ENCODE measurements at places on chromosomes 3 and 15.

- no peak for DNase-seq
Observed at GRCh38 chr3:122875547-122876127, 80.8 kb downstream of the SLC49A4 start.

- DNase-seq, result peak; percentile 45
Observed at GRCh38 chr3:53794597-53794996, 51.6 kb downstream of the CHDH start.

- no peak for DNase-seq
Observed at GRCh38 chr15:88797663-88798339, 5.4 kb upstream of the ACAN start.

DNA sequence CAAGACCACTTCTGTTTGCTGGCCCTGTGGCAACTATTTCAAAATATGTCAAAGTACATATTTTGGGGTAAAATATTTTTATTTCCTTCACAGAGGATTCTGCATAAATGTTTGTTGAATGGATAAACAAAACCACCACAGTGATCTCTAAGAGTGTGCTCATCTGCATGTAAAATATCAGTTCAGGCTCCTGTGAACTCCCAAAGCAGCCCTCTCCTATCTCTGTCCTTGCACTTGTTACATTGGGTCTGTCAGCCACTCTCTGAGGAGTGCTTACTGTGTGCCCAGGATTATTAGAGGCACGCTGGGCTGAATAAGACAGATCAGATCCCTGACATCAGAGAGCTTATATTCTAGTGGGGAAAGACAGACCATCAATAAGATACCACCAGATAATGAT lies 27.1 kb downstream of the IQCH start:
- DNase-seq, result no peak

DNA sequence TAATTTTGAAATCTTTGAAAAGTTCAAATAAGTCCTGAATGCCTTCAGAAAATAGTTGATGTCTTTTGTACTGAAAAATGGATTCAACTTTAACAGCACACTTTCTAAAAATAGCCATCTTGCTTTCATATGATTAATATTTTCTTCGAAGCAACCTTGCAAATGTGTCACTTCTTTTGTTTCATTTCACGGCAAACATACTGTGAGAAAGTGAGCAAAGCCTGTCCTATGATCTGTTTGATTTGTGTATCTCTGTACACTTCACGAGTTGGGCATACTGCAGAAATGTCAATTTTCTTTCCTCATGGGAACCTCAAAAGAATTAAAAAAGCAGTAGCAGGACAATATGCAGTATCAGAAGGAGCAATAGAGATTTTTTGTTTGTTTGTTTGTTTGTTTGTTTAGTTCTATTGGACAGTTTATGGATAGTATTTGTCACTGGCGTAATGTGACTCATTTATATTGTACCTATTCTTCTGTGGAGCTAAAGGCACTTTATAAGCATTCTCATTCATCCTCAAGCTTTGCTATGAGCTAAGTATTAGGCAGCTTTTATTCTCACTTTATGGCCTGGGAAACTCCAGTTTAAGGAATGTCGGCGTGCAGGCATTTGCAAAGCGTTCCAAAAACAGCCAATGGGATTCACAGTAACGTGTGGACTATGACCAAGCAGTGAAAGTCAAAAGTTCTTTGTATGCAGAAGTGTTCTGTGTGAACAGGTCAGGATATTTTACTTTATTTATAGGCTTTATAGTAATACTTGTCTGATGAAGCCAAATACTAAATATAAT lies 572.0 kb downstream of the NAALADL2 start:
- peak; percentile 47 for DNase-seq

GRCh38 chr3:122497425-122497824 lies 17.3 kb downstream of the KPNA1 start:
- peak; percentile 92 for DNase-seq

DNA sequence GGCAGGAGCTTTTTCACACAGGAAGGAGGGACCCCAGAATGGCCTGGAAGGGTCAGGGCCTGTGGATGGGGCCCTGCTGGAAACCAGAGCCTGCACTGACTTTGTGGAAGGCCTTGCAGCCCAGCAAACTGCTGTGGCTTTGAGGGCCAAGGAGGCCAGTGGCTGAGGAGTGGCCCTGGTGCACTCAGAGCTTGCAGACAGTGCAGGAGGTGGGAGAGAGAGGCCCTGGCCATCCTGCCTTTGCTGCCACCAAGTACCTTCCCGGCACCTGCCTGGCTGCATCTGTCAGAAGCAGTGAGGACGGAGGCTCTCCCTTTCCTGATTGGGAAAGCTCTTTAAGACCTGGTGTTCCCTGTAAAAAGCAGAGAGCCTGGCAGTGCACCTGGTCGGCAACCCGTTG lies 6.4 kb downstream of the PSTPIP1 start:
- no peak for DNase-seq

DNA sequence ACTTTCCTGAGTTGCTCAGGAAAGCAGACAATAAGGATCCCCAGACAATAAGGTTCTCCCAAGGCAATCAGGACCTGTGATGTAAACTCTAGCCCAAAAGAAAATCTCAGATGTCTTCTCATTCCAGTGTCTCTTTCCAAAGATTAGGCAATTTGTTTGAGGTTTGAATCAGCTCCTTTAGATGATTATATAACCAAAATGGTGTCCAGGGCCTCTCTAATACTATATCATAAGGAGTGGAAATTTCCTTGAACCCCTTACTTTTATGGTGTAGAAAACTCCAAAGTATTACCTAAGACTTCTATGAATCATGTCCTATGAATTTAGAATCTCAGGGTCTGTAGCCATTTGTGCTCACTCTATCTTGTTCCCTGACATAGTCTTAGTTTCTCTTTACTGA lies 65.9 kb downstream of the GPR176 start:
- DNase-seq, result peak; percentile 57

DNA sequence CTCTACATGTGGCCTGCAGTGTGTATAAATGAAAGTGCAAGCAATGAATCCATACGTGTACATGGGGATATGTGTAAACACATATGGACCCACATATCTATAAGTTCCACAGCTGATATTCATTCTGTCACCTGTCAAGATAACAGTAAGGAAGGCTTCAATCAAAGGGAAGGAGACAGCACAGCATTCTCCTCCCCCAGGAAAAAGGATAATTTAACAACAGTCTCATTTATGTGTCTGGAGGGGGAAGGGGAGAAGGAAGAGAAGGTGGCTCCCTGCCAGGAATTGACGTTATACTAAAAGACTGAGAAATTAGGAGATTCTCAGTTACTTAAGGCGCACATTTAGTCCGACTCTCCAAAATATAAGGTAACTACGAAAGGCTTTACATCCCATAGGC lies 345.9 kb downstream of the FOXP1 start:
- no peak for DNase-seq

DNA sequence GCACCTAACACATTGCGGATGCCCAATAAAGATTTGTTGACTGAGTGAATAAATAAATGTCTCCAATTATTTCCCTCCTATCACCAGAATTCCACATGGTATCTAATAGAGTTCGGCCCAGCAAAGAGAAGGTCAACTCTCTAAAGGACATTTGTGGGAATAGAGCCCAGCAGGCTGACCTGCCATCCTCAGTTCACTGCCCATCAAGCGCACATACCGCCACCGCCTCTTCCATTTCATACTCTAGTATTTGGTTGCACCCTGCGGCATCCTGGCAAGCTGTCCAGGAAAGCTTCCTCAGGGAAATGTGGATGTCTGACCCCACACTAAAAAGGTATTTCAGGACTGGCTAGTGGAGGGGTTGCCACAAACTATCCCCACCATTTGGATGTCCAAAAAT lies 29.8 kb upstream of the DLG1 start:
- no peak for DNase-seq

GRCh38 chr15:93983526-93983925 lies 247.8 kb upstream of the MCTP2 start:
- no peak for DNase-seq

Measured in EL (cell line).